Retina (tissue), 1 donor: ENCODE measurements at places on chromosomes 7 and 10.

DNA sequence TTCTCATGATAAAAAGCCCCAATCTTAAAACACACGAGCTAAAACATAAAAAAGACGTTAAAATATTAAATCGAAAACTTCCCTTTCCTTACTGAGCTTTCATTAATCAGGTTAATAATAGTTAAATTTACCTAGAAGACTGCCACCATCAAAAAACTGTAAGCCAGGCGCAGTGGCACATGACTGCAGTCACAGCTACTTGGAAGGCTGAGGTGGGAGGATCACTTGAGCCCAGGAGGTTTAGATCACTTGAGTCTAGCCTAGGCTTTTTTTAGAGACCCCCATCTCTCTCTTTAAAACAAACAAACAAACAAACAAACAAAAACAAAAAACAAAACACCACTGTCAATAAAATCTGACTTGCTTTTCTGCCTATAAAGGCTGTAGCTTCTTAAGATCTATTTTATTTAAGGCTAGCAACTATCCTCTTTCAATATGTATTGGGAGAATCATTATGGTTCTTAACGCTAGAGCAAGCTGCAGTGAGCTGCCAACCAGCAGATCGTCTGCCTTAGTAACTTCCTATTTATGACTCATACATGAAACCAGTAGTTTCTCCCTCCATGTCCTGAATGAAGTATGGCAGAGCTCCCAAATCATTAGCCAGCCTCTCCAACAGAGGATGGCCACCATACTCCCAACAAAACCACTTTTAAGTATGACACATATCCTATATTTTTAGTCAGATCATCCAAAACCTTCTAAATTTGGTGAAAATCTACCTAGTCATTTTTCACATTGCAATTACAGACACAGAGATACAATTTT, 163.7 kb downstream of the SRPK2 start:
- no peak for DNase-seq

- DNase-seq: no peak
These were observed 4.6 kb downstream of the TLL2 start for GRCh38 chr10:96509017-96509641.

- DNase-seq: no peak
These were observed 4.6 kb downstream of the FOXL3 start for GRCh38 chr7:294440-295154.

- DNase-seq: peak; percentile 20
These were observed 240.6 kb downstream of the DGKI start for GRCh38 chr7:137606061-137606674.

DNA sequence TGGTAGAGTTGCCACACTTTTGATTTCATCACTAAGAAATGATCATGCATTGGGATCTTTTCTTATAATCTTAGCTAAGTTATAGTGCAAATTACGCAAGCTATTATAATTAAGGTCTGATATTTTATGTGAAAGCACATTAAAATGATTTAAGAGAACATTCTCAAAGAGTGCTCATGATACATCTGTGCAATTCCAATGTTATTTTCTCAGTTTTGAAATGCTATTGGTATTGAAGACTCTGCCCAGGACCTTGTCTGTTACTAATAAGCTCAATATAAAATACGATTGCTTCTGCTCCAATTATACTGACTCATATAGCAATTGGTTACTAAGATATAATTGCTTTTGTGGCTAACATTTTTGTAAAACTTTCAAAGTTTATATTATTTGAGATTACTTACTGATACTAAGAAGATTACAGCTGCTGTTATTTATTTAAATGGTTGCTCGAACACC, 180.9 kb downstream of the ADAM12 start:
- DNase-seq: no peak

- DNase-seq: peak; percentile 62
These were observed 48.5 kb upstream of the SLC29A3 start for GRCh38 chr10:71270301-71271220.

DNA sequence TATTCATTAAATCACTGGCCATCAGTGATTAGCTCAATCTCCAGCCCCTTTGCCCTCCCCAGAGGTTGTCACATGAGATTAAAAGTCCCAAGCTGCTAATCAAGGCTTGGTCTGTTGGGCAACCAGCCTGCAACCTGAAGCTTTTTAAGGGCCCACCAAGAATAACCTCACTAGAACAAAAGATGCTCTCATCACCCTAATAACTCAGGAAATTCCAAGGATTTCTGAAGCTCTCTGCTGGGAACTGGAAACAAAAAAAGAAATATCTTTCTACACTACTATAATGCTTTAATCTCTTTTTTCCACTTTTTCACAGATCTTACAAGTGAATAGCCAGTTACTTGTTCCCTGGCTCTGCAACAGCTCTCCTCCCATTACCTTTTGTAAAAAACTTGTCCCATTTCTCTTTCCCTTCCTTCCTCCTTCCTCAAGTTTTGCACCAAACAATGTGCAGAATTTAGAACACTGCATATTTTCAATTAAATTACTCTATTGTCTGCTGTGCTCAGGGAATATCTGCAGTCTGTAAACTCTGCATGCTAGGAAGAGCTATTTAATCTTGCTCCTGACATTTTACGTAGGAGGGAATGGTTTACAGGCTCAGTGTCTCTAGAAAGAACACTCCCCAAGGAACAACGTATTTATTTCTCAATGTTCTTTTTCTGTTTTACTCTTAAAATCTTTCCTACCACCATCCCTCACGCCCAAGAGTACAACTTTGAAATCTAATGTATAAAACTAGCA, 169.1 kb downstream of the IMMP2L start:
- peak; percentile 72 for DNase-seq

GRCh38 chr7:125467996-125468854, 538.6 kb upstream of the POT1 start:
- no peak for DNase-seq

- DNase-seq: no peak
These were observed 197.5 kb downstream of the MALRD1 start for GRCh38 chr10:19245889-19246752.

DNA sequence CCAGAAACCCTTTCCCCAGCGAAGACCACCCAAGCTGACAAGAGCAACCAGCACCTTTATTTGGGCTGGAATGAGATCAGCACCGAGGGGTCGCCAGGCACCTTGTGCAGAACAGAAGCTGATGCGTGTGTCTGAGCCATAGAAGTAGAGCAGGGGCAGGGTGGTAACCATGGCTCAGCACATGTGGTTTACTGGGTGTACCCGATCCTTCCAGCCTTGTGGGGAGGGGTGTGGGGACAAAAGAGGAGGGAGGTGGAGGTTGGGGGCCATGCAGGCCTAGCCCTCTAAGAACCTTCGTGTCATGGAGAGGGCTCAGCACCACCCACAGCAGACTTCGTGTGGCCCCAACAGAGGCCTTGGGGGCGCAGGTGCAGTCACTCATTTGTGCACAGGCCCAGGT, 84.0 kb upstream of the GTF2I start:
- no peak for DNase-seq

- no peak for DNase-seq
These were observed 129.9 kb upstream of the TAC1 start for GRCh38 chr7:97601931-97602457.

- DNase-seq: no peak
These were observed 490.0 kb downstream of the CNTNAP2 start for GRCh38 chr7:146606628-146607027.

DNA sequence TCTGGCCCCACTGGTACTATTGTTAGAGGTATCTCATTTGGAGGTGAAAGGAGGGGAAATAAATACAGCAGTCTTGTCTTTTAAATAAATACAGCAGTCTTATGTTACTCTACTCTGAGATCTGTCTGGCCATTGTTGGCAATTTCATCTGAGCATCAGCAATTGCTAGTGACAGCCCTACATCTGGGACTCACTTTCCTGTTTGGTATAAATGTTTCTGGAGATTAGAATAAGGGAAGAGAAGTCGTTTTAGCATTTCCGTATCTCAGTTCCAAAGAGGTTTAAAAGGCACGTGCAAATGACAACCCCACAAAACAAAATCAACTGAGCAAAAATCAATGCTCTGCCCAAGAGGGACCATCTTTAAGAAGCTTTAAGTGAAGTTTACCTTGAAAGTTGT, 18.1 kb upstream of the CNNM2 start:
- no peak for DNase-seq

DNA sequence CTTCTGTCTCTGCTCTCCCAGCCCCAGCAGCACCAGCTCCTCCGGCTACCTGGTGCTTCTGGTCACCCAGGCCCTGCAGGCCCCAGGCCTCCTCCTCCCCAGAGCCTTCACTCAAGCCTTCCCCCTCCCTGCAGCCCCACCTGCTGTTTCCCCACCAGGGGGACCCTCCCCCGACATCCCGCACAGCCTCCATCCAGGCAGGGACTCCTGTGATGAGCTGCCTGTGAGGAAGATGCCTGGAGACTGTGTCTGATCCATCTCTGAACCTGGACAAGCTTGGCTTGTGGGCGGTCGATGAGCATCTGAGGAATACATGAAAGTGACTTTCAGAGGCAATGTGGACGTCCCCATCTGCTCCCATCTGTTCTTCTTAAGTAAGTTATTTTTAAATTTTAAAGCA, 45.0 kb downstream of the RAMP3 start:
- DNase-seq: no peak

GRCh38 chr7:134434701-134435100, 24.2 kb downstream of the AKR1B1 start:
- DNase-seq: no peak

DNA sequence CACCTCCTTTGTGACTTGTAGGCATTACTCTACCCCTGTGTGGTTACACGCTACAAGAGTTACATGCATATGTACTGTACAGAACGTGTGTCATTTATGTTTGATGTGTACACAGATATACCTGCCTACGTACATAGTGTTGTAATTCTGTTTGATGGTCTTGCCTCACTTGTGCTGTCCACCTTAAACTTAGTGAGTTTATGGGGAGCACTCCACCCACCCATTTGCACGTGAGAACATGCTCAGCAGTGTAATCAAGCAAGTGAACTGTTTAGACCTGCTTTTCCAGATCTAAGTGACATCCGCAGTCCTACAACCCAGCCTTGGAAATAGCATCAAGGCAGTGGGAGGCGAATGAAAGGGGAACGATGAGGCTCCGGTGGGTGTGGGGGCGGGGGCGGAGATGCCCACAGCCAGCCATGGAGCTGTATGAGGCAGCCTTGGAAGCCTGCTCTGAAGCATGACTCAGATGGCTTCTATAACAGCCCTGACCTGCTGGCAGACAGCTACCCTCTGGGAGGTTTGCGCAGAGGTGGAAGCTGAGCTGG, 52.1 kb downstream of the SUFU start:
- no peak for DNase-seq

DNA sequence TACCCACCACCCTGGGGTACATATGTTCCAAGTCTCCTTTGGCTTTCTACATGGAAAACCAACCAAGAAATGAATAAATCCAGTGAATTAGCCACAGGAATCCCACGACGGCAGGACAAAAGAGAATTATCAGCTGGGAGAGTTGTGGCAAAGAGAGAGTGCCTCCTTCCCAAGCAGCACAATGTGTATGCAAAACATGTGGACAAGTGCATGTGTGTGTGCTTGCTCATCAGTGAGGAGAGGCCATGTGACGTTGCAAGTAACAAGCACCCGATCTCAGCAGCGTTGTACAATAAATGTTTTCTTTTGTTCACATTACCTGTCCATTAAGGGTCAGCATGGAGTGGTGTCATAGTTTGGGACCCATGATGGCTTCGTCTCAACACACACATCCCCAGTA, 50.0 kb upstream of the EMX2 start:
- no peak for DNase-seq

DNA sequence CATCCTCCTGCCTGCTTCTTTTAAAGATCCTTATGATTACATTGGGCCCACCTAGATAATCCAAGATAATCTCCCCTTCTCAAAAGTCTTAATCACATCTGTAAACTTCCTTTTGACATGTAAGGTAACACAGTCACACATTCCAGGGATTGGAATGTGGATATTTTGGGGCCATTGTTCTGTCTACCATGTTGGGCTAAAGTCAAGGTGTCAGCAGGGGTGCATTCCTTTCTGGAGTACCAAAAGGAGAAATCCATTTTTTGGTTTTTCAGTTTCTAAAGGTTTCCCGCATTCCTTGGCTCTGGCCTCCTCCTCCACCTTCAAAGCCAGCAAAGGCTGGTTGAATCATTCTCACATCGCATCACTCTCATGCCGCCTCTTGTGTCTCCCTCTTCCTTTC, 197.6 kb upstream of the NFE2L3 start:
- DNase-seq: no peak

GRCh38 chr10:99612167-99612831, 7.9 kb downstream of the SLC25A28 start:
- DNase-seq: peak; percentile 65

DNA sequence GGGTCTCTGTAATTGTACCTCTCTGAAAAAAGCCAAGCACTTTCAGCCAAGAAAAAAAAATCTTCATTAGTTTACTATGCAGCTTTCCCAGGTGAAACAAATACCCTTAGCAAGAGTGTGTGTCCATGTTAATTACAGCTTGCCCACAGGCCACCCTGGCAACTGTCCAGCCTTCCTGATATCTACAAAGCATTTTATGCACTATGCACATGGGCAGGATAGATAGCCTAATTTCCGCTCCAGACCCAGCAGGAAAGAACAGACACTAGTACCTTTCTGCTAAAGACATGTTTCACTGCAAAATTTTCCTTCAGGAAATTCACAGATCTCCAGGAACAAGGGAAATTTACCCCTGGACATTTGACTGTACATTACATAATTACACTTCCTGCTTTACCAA, 24.4 kb downstream of the CACNA2D1 start:
- DNase-seq: no peak

DNA sequence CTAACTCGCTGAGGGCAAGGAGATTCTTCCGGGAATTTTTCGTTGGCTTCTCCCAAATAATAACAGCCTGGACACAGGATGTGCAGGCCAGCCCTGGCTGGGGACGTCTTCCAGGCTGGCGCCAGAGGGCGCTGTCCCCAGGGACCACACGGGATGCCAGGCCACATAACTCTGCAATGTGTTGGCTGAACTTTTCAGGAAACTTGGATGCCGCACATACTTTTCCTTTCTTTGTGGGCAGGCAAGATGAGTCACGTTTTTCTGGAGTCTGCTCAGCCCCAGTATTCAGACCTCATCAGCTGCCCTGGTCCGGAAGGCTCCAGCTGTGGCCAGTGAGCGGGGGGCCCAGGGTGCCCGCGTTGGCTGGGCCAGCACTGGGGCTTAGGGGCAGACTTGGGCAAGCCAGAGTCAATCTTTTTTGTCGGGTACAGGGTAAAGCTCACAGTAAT, 122.7 kb downstream of the PRKAG2 start:
- peak; percentile 73 for DNase-seq

- DNase-seq: no peak
These were observed 2.2 kb upstream of the INSIG1 start for GRCh38 chr7:155295511-155295910.

DNA sequence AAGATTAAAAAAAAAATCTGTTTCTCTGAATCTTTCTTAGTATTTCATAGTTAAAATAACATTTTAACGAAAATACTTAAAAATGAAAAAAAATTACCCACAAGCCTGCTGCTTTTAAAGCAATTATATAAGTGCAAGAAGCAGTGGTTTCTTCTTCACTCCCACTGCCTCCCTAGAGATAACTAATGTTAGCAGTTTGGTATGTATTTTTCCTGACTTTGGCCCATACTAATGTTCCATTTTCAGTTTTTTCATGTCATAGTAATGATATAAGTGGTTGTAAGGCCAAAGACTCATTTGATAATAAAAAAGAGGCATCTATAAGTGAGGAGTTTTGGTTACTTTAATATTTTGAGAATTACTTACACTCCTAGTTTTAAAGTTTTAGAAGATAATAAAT, 24.3 kb upstream of the LAMB1 start:
- DNase-seq: no peak

GRCh38 chr10:127040756-127041155, 135.5 kb downstream of the DOCK1 start:
- no peak for DNase-seq

- no peak for DNase-seq
These were observed 99.0 kb downstream of the ADRA2A start for GRCh38 chr10:111175787-111176186.
